Midbrain (tissue), 1 donor: ENCODE measurements at places on chromosomes 2 and 18.
A peak's percentile ranks its signal among the peaks of the same experiment; 100 is the strongest.

DNA sequence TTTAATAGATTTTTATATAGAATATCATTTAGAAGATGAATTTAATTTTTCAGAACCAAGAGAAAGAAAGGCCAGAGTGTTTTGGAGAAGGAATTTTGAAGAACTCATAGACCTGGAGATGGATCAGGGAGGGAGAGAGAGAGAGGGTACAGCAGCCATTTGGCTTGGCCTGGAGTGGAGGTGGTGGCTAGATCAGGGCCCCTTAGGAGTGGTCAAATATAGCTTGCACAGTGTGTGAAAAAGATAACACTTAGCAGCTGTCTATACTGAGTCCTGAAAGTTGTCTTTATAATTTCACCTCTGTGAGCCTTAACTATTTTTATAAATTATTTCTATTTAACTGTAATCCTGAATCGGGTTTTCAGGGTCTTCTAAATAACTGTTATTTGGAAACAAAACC, 38.8 kb upstream of the ACYP2 start:
- DNase-seq, result no peak

- peak; percentile 84 for DNase-seq
These were observed 140.0 kb downstream of the MEIS1 start for GRCh38 chr2:66574701-66575624.

DNA sequence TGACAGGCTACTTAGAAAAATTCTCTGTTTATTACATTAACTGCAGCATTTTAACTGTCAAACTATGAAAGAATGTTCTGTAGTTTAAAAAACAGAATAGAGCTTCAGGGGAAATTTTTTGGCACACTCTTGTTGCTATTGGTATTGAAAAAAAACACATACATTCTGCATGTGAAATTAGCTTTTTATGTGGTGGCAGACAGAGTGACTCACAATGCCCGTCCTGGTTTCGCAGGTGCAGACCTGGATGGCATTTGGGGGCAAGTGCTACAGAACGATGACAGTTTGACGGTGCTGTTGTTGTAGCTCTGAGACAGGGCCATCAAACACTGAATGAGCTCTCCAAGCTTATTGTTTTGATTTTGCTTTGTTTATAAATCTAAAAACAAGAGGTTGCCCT, 105.0 kb upstream of the MAP3K20 start:
- no peak for DNase-seq

DNA sequence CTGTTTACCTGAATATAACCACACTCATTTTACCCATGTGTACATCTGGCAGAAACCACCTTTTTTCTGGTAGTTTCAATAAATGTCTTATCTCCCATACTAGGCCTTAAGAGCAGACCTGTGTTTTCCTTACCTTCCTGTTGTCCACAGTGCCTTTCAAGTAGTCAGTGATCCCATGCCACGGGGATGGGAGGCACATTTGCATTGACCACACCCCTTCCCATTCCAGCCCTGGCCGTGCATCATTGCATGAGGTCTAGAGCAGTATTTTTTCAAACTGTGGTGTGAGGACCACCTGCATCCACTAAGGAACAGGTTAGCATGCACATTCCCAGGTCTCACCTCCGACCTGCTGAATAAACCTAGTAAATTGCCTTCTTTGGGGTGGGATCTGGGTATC, 165.2 kb upstream of the FOSL2 start:
- no peak for DNase-seq

DNA sequence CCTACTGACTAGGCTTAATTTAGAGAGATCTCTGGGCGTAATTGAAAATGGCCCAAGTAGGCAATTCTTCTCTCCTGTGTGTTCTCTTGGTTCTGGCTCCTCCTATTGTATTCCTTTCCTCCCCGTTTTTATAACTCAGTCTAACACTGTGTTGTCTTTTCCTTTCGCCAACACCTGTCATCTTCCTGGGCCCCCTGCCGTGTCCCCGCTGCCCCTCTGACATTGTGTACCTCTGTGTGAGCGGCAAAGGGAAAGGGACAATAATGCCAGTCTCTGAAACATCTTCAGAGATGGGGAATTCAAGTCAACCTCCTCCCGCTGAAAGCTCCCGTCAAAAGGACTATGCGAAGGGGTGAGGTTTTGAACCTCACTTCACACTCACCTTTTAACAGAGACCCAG, 210.9 kb downstream of the GBX2 start:
- DNase-seq, result no peak

DNA sequence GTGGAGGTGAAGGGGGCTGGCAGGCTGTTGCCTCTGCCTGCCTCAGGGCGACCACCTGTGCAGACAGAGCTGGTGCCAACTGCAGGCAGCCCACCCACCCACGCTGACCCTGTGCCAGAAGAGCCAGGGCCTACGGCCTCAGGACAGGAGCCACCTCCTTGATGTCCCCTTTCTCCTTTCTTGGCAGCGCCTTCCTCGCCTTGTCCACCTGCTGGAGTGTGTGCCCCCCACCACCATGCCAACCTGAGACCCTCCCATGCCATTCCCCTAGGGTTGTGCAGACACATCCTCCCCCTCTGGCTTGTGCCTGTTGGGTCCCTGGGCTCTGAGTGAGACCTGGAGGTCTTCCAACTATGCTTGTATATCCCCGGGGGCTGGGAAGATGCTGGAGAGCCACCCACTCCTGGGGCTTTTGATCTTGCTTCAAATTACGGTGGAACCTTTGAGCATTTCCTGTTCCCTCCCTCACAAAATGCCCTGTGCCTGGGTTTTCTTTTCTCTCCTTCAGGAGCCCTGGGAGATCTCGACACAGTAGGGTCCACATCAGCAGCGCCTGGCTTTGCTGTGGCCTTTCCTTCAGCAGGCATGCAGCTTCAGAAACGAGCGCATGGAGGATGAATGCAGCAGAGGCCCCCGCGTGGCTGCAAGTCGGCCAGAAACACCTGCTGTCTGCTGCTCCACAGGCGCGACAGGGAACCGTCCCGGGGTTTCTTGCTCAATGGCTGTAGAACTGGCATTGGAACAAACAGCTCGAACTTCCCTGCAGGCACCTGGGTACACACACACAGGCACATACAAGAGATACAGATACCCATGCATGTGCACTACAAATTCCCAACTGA, 65.9 kb upstream of the SH3RF3 start:
- no peak for DNase-seq

GRCh38 chr2:190742431-190742830, 93.5 kb downstream of the NAB1 start:
- DNase-seq, result no peak

DNA sequence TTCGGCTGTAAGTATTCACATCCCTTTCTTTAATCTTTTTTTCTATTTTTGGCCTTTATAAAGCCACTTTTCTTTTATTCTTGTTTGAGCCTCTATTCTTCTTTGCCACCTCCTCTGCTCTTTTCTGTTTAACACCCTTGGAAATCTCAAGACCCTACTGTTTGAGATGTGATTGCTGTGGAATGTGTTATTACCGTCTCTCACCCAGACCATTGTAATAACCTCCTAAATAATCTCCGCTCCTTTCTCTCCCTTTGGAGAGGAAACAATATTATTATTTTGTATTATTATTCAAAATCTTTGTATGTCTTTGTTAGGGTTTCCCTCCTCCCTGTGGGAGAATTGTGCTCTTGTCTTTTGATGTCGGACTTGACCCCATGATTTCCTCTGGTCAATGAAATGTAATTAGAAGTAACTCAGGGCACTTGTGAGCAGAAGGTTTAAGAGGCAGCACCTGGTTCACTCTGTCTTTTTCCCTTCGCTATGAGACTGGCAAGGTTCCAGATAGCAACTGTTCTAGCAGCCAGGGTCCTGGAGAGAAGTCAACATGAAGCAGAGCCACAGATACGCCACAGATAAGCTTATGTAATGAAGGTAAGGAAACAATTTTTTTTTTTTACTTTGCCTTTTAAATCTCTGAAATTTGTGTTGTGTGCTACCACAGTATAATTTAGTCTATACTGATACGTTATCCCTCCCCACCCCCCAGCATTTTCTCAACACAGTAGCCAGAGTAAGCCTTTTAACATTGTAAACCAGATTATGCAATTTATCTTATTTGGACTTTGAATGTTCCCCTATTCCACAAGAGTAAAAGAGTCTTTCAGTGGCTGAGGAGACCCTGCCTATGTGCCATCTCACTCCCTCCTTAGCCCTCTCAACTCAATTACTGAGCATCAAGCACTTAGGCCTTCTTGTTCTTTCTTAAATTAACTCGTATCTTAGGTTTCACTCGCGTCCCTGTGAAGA, 601.2 kb upstream of the ZNF804A start:
- no peak for DNase-seq

- DNase-seq, result peak; percentile 73
These were observed 151.7 kb upstream of the ZNF521 start for GRCh38 chr18:25503567-25504081.

DNA sequence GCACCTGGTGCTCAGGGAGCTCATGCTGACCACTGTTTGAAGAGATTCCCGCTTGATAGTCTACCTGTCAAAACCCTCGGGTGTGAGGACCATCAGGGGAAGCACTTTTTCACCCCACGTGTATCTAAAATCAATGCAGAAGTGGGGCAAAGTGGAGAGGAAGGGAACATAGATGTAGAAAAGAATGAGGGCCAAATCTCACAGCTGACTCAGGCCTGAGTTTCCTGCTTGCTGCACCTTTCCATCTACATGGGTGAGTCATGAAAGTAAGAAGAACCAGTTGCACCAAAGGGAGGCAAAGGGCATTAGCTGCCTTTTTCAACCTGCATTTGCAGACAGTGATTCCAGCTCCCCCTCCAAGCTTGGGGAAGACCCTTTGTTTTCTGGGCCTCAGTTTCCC, 100.2 kb upstream of the MYCN start:
- DNase-seq, result no peak

GRCh38 chr2:26552641-26553374, 74.9 kb upstream of the OTOF start:
- DNase-seq, result no peak

GRCh38 chr2:130387804-130388203, 31.9 kb downstream of the PTPN18 start:
- no peak for DNase-seq

- DNase-seq, result no peak
These were observed 917 bp downstream of the MPPE1 start for GRCh38 chr18:11906926-11907874.

DNA sequence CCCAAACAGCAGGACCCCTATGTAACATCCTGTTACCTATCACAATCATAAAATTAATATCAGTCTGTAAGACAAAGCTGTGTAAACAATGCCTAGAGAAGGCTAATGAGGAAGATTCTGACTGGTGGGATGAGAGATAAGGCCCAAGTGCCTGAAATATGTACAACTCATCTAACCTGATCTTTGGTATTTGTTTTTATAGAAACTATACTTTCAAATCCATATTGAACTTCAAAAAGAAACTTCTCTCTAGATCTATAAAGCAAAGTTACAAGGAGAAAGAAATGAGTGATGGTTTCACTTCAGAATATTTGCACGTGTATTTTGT, 36.1 kb upstream of the ITGA4 start:
- no peak for DNase-seq

DNA sequence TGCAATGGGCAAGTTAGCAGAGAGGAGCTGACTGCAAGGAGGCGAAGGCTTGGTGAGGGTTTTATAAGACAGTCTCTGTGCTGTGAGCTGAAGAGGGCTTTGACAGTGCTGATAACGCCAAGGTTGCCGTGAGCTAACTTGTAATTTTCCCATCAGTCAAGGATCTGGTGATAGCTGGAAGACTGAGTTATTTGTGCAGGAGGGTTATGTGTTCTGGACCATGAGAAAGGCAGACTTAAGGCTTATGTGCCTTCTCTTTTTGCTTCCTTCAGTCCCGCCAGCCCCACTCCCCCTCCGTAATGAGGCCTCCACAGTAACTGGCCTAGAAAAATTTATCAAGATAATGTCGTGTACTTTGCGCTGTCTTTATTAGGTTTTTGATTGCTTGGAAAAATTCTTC, 94.6 kb downstream of the RTP5 start:
- no peak for DNase-seq

DNA sequence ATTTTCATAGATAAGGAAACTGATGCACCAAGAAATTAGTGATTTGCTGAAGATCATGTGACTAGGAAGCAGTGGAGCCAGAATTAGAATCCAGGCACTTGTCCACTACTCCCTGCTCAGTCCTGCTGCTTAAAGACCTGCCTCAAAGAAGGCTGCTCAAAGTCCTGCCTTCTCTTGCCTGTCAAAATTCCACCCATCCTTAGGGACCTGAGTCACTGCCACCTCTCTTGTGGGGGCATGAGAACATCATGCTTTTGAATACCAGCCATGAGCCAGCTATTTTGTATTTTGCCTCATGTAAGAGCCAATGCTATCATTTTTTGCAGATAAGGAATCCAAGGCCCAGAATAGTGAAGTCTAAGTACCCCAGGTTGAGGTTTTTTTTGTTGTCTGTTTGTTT, 47.1 kb downstream of the DDX1 start:
- no peak for DNase-seq

DNA sequence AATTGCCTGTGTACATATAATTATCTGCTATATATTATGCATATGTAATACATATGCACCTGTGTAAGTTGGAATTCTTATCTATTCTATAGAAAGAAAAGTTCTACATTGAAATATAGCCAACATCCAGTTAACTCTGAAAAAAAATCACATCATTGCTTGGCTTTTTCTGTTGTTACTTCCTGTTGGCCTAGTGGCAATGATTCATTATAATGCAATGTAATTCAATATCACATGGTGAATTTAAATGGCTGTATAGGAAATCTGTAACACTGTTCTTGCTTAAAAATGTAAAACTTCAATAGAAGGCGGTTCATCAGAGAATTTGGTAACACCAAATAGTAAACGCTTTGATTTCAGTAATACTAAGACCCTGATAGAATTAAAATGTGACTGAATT, 44.5 kb upstream of the MAP4K3 start:
- DNase-seq, result no peak

- DNase-seq, result no peak
These were observed 63.7 kb downstream of the COPS8 start for GRCh38 chr2:237149425-237149824.

DNA sequence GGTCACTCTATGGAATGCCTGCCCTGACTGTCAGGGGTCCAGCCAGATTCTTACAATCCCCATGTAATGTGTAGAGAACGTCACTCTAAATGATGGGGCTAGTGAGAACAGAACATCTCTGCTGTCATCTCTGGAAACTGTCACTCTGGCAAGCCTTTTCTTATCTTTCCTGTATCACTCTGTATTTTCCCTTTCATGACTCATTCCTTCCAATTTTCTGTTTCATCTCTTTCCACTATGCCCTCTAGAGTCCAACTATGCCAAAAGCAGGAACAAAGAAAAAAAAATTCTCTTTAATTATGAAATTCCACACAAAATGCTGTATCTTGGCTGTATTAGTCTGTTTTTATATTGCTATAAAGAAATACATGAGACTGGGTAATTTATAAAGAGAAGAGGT, 608.8 kb downstream of the ADCYAP1 start:
- no peak for DNase-seq

GRCh38 chr18:48153613-48154481, 223.4 kb upstream of the SMAD2 start:
- no peak for DNase-seq
